ENCODE measurements at places on chromosomes 1 and 21.

DNA sequence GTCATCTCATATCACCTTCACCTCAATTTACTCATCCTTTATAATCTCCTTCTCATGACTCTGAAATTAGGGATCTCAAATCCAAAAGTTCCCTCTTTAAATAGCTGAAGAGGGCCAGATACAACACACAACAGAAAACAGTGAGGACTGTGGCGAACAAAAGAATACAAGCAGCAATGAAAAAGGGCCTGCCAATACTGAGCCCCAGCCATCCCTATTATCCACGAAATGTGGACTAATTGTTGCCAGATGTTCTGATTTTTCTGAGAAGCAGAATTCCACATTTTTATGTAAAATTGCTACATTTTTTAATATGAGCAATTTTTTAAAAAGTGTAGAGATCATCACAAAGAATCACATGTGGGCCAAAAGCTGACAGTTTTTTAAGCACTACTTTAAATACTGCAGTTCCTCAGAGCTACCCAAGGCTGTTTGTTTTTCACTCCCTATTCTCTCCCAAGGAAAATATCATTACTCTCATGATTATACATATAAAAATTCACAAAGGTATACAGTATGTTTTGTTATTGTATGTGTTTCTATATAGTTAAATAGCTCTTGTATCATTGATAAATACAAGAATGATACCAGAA lies 90.0 kb downstream of the ASH1L start:
- DNase-seq: no peak

GRCh38 chr1:23188434-23188884 lies 19.8 kb upstream of the LUZP1 start:
- no peak for DNase-seq

DNA sequence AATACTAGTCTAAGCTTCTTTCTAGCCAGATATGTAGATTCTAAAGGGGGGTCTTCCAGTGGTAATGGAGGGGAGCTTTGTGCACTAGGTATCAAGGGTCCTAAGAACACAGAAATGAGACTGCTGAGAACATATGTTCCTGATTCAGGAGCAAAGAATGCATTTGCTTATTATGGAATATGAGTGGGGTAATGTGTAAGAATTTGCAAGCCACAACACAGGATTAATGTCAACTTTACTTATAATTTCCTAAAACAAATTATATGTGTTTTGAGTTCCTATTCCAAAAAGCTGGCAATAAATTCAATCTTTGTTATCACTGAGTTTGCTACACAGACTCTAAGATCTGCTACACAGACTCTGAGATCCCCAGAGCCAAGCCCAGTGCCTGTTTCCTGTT lies 357.0 kb upstream of the PTBP2 start:
- no peak for DNase-seq

DNA sequence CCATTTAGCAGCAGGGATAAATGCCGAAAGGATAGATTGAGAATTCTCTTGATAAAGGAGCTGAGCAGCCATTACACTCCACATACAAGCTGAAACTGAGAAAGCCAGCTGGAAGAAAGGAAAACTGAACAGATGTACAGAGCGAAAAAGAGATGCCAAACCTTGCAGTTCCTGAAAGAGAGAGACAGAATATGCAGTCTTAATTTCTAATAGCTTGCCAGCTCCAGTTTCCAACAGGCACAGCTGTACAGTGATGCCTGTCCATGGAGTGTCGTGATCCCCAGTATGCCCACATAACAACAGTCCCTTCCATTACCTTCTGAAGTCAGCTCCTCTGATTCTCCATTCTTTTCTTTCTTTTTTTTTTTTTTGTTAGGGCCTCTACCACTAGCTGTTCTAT lies 22.7 kb downstream of the ABL2 start:
- DNase-seq: no peak

DNA sequence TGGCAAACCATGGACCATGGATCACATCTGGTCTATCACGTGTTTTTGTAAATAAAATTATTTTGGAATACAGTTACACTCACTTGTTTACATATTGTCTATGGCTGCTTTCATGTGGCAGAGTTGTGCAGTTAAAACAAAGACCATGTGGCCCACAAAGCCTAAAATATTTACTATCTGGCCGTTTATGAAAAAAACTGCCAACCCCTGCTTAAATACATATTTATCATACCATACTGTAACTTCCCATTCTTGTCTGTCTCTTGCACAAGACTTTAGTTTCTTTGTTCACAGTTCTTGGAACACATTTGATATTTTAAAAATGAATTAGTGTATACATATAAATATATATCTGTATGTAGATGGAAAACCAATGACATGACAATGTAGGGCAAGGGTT lies 141.5 kb downstream of the PAPPA2 start:
- DNase-seq: no peak

- no peak for DNase-seq
Observed at GRCh38 chr1:145786271-145786670, 37.6 kb downstream of the RNF115 start.

DNA sequence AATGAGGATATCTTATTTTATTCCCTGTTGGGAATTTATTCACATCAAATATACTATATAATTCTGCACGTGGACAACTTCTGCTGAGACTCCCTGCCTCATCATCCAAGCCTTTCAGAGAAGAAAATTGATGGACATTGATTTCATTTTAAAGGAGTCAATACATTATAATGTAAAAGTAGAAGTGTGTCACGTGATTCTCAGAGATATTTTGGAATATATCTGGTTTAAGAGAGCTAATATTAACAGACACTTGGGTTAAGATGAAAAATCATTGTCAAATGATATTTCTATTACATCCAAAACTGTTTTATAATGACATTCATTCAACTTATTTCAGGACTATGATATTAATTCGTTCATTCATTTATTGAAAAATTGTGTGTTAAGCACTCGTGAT lies 314.2 kb downstream of the ADGRL2 start:
- no peak for DNase-seq

Data from T follicular helper cell (primary cell).